ENCODE measurements at places on chromosomes 5 and 9.
A peak's percentile ranks its signal among the peaks of the same experiment; 100 is the strongest.

- DNase-seq, result no peak
These were observed 1245.5 kb upstream of the DMAC1 start for GRCh38 chr9:9045072-9045471.

GRCh38 chr9:21933281-21933680, 60.9 kb downstream of the CDKN2A start:
- DNase-seq, result no peak

DNA sequence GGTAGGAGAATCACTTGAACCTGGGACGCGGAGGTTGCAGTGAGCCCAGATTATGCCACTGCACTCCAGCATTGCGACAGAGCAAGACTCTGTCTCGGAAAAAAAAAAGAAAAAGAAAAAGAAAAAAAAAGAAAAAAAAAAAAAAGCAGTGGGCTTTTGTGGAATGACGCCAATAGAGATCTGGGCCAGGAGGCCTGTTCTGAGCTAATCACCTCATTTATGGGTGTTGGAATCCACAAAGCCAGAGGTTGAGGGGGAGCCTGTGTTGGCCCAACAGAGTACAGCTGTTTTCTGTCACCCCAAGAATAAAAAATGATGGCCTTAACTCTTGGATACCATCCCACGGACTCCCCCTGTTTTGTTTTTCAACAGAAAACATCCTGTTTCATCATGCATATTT, 18.5 kb downstream of the OSTF1 start:
- DNase-seq, result no peak

- no peak for DNase-seq
These were observed 203.8 kb downstream of the FAM170A start for GRCh38 chr5:119833176-119833575.

- no peak for DNase-seq
These were observed 17.6 kb upstream of the FCHO2 start for GRCh38 chr5:72938206-72938605.

DNA sequence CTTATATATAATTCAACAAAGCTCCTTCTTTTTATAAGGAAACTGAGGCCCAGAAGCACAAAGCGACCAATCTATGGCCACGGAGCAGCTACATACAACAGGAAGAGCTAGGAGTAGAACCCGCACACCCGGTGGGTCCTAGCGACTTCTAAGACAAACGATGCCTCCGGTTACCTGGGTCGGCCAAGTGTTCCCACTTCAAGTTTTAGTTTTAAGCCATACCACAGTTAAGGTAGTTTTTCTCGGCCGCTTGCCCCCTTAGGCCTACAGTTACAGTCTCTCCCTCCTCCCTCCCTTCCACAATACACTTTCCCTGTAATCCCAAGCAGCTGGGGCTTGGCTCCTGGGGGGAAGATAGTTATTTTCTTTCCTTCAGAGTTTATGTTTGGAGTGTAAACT, 533 bp downstream of the SREK1IP1 start:
- peak; percentile 6 for DNase-seq

DNA sequence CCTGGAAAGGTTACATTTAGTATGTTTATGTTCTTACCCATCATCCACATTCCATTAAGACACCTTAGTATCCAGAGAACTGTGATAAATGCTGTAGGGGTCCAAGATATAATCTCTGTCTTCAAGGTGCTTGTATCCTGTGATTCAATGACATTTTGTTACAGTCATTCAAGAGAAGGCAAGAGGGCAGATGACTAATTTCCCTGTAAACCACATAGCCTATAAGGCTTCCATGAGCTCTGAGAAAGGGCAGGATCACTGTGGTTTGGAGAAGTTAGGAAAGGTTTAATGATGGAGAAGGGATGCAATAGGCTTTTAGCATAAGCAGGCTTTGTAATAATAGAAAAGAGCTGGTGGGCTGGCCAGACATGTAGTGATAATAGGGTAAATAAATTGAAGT, 40.0 kb downstream of the PAPPA start:
- DNase-seq, result peak; percentile 65

DNA sequence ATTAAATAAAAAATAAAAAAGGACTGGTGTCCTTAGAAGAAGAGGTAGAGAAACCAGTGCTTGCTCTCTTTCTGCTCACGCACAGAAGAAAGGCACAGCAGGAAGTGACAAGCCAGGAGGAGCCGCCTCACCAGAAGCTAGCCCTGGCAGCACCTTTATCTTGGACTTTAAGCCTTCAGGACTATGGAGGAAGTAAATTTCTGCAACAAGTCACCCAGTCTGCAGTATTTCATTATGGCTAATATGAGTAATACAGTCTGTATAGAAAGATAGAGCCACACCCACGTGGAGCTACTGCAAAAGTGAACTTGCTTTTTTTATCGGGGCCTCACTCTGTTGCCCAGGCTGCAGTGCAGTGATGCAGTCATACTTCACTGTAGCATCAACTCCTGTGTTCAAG, 68.4 kb downstream of the PDZD2 start:
- DNase-seq, result no peak

GRCh38 chr9:108664309-108665255, 191.2 kb downstream of the ACTL7B start:
- no peak for DNase-seq

- no peak for DNase-seq
These were observed 457.9 kb downstream of the RAB3C start for GRCh38 chr5:59040804-59041201.

DNA sequence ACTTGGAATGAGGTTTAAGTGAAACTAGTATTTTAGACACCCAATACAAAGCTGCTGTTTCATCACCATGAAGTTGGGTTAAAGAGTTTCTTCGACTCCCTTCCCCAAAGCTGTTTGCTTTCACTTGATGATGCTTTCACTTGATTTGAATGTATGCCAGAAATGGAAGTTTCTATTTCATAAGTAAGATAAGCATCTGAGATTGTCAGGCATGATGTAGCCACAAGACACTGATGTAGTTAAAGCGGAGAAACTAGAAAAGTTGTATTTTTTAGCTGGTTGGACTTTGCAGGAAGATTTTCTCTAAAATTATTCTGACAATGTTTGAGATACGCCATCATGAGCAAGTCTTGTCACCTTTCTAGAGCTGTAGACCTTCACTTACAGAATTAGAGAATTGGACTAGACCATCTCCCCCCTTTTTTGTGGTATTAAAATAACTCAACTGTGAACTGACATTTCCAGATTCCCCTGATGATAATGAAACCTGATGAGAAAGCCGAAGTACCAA, 20.0 kb downstream of the MOCS2 start:
- DNase-seq, result peak; percentile 27

- peak; percentile 85 for DNase-seq
These were observed 57.7 kb downstream of the DCP2 start for GRCh38 chr5:113034182-113034773.

DNA sequence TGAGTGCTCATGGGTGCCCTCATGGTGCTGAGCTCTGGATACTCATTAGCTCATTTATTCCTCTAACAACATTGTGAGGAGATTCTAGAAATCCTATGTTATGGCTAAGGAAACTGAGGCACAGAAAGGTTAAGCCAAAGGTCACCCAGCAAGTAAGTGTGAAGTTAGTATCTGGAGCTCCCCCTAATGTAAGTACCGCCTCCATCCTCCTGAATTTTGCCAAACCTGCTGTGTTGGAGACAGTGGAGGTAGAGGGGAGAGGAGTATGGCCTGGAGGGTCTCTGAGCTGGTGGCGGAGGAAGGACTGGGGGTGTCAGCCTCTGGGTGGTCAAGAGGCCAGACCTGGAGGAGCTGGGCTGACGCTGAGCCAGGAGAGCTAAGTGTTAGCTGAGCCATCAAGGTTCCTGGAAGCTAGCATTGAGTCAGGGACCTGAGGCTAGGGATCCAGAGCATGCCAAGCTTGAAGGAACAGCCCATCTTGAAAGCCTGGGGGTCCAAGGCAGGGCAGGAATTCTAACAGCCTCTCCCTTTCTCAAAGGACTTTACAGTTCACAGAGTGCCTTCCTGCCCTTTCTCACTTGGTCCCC, 114.8 kb downstream of the RGS3 start:
- no peak for DNase-seq

- DNase-seq, result no peak
These were observed 1074.4 kb downstream of the PTPRD start for GRCh38 chr9:9538356-9538755.

DNA sequence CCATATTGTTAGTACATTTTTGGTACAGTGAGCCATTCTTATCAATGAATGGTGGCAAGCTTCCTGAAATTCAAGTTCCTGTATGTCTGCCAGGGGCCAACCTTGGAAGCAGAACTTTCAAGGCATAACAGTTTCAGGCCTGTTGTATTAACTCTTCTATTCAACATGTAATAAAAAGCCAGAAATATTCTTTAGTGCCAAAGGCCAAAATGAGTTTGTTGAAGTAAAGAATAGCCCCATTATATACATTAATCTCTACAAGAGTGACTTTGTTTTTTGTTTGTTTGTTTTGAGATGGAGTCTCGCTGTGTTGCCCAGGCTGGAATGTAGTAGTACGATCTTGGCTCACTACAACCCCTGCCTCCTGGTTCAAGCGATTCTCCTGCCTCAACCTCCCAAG, 321.3 kb downstream of the KDM4C start:
- no peak for DNase-seq

DNA sequence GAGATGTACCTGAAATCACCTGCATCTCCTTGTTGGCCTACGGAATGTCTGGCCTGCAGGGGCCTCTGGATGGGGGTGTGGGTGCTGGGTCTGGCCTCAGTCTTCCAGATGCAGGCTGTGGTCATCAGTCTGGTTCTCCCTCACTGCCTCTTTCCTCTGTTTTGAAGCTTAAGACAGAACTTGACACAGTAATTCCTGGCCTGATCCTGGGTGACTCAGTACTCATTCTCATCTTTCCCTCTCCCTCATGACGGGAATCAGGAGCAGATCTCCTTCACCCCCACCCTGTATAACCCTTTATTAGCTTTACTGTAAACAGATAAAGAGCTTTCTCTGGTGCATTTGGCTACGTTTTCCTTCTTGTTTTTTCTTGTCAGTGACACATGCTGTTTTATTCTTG, 89.3 kb upstream of the ADAMTS16 start:
- DNase-seq, result no peak

DNA sequence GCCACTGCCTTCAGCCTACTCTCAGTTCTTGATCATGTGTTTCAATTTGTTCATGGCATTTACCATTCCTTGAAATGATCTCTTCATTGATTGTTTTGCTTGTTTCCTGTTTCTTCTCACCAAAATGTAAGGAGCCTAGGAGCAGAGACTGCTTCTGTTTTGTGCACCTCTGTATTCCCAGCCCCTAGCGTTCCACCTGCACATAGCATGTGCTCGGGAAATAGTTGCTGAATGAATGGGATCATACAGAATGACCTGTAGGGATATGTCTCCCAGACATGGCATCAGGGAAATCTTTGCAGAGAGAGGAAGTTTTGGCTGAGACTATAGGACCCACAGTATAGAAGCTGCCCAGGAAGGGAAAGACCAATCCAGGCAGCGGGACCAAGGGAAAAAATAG, 6.2 kb upstream of the CERCAM start:
- no peak for DNase-seq

DNA sequence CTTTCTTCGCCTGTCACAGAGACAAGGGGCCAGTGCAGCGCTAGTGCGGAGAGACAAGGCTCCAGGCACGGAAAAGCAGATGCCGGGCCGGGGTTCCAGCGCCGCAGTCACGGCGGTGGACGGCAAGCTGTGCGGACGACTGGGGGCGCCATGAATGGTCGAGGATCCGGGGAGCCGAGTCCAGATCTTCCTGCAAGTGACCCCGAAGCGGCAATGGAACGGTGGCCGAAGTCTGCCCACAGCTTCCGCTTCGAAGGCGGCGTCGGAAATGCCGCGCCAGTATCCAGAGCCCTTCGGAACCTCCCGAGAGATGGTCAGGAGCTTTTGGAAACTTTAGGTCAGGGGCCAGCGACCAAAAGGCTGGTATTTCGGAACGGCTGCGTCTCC, 601 bp upstream of the FAF2 start:
- no peak for DNase-seq

GRCh38 chr5:124660229-124661093, 86.0 kb downstream of the ZNF608 start:
- DNase-seq, result no peak

GRCh38 chr5:133807348-133807747, 161.1 kb downstream of the C5orf15 start:
- DNase-seq, result no peak

DNA sequence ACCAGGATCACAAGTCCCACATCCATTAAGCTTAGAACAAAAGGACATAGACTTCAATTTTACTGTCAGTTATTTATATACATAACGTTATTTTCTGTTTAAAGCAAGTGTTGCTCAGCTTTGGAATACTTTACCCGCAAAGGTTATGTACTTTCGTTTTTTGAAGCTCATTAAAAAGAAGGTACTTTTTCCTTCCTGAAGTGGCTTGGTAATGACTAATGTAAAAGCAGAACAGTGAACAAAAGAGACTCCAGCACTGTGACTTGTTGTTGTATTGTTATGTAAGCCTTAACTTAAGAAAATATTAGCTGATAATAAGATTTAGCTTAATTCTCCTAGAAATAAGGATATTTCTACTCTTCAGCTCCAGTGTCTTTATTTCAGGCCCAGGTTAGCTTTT, 97.3 kb upstream of the SLCO6A1 start:
- DNase-seq, result no peak

DNA sequence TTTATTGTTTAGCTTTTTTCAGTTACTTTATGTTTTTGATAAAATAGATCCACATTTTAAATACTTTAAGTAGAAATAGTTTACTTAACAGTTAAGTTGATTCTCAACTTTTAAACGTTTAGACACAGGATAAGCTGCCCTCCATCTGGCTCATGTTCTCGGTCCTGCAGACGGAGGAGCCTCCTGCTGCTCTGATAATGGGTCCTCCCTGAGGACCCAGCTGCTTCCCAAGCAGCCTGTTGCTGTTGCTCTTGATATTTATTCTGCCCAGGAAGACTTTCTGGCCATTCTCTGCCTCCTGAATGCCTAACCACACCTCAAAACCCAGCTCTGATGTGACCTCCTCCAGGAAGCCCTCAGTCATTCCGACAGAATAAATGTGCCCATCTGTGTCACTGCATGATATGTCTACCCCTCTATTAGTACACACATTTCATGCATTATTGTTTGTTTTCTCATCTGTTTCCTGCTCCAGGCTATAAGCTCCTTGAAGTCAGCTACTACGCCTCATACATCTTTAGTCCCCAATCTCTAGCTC, 267.2 kb upstream of the MSX2 start:
- DNase-seq, result no peak

DNA sequence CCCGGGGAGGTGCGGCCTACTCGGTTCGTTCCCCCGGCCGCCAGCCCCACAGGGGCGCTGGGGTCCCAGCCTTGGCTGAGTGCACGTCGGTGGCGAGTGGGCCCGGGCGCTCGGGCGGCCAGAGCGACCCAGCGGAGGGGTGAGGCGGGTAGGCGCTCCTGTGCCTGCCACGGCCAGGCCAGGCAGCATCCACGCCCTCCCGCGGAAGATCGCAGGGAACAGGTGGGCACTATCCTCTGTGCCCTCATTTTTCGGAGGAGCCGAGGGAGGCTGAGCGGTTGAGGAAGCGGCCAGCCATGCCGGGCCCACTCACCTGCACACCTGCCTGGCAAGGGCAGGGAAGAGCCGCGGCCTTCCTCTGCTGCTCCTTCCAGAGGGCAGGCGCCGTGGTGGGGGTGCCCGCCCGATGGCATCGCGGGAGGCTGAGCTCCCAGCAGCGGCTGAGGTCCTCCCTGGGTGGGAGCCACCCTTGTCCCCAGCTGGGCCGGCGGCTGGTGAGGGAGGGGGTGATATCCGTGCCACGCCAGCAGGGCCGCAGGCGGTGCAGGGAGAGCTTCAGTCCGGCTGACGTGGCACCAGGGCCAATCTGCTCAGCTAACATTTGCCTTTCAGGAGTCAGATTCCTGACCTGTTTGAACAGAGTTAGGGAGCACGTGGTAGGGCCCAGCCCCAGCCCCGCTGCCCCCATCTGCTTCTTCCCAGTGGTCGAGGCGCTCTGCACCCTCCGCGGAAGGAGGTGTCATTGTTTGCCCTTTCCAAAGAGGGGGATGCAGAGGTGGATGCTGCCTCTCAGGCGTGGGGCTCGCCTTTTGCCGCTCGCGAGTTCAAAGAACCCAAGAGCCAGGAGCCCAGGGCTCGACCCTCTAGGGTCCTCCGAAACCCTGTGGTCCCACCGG, 1.6 kb upstream of the SEC16A start:
- DNase-seq, result no peak
